ENCODE measurements at places on chromosomes 6 and 20.

GRCh38 chr6:105041880-105042279 is 85.0 kb downstream of the LIN28B start:
- DNase-seq: no peak

- peak; percentile 36 for DNase-seq
Observed at GRCh38 chr20:43666376-43667328, at the start of gene MYBL2. TSS of gene MYBL2 (plus strand) at chr20:43667114. CDS start at chr20:43667284, 170 bp downstream.

GRCh38 chr6:119207327-119207726 is 128.9 kb upstream of the FAM184A start:
- no peak for DNase-seq

DNA sequence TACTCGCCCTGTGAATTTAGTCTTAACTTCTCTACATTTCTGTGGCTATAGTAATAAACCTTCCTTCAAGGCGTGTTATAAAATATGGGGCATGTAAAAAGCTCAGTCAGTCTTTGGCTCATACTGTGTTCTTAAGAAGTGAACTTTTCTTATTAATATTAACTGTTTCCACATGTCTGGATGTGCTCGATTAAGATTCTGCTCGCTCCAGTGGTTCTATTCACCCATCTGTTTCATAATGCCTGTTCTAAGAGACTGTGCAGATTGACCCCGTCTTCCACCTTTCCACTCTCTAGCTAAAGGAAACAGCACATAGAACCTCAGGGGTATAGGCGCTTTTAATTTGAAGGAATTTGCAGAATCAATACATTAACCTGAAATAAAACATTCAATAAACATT is 99.9 kb downstream of the L3MBTL3 start:
- DNase-seq: no peak

DNA sequence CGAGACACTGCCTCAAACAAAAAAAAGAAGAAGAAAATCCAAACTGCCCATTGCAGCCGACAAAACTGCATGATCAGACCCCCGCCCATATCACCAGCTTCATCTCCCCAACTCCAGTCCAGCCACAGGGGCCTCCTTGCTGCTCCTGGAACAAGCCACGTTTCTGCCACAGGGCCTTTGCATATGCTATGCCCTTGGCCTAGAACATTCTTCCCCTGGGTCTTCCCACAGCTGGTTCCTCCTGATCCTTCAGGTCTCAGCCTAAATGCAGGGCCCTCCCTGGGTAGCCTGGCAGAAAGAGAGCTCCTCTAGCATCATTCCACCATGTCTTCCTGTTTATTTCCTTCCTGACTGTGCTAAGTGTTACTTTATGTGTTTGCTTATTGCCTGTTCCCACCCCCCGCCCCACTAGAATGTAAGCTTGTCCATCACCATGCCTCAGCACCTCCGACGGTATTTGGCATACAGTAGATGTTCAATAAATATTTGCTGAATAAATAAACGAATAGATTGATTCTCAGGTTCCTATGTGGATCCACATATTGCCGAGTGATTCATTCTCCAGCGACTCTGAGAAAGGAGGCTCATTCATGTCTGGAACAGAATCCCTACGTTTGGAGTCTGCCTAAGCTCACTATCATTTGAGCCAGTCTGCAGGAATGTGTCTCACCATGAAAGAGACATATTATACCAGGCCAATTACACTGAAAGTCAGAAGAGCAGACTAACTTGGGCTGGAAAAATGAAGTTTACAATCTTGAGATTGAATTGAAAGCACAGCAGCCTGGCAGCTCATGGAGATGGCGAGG is 56.1 kb downstream of the NFATC2 start:
- DNase-seq: no peak

- DNase-seq: no peak
Observed at GRCh38 chr6:138512609-138513008, 13.3 kb upstream of the NHSL1 start.

DNA sequence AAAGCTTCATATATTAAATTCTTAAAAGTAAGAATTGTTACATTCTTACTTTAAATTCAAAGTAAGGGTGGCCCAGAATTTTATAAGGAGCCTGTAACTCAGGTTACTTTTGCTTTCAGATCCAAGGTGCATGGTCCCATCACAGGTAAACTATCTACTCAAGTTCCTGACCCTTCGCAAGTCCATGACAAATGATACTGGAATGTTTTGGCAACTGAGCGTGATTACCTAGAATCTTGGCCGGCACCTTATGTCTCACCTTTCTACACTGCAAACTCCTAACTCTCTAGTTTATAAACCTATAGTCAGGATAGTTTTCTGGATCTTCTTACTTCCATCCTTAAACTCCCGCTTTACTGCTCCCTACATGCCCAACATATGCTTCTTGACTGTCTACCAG is 67.9 kb upstream of the HMGN3 start:
- DNase-seq: peak; percentile 15

- no peak for DNase-seq
Observed at GRCh38 chr6:18350271-18350670, 36.9 kb upstream of the RNF144B start.

DNA sequence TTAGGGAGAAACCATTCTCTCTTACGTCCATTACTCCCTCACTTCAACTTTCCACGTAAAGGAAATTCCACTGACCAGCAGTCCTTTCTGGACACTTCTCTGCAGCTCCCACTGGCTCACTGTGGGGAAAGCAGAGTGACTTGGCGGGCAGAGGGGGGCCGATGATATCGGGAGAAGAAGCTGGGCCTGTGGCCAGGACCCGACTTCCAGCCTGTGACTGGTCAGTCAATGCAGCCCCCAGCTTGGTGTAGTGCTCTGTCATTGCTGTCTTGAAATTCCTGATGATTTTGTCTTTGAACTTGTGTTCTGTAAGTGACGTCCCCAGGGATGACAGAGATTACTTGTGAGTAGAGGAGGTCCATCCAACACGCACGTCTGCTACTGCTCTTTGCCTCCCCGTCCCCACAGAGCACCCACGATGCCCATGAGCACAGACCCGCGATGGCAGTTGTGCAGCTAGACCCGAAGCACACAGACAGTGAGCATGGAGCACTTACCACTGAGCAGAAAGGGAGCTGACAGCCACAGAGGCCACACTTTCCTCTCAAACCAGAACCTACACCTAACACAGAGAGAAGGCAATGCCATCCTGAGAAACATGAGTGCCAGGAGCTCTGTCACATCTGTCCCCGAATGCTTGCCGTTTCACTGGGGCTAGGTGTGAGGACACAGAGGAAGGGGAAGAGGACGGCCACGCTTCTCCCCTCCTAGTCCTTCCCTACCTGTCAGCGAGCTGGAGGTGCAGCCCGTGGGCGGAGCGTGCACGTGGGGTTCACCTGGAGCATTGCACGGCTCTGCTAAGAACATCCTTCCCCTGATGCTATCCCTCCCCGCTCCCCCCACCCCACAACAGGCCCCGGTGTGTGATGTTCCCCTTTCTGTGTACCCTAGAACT is 25.7 kb downstream of the DACT2 start:
- DNase-seq: no peak

GRCh38 chr20:21701171-21701876 is 4.1 kb upstream of the PAX1 start:
- DNase-seq: no peak

DNA sequence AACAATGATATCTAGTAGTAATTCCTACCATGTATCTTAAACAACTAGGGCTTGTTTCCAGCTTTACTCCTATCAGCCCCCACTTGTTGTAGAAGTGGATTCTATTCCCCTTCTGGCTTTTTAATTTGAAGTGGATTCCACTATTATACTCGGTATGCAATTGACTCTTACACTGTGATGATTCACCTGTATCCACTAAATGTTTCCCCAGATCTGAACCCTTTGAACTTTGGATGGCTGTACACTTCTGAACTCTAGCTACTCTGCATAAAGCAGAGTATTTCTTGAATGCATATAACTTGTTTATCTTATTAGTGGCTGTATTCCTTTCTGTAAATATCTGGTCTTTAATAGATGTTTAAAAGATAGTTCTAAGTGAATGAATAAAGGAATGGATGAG is 538.4 kb upstream of the NRSN1 start:
- peak; percentile 42 for DNase-seq

DNA sequence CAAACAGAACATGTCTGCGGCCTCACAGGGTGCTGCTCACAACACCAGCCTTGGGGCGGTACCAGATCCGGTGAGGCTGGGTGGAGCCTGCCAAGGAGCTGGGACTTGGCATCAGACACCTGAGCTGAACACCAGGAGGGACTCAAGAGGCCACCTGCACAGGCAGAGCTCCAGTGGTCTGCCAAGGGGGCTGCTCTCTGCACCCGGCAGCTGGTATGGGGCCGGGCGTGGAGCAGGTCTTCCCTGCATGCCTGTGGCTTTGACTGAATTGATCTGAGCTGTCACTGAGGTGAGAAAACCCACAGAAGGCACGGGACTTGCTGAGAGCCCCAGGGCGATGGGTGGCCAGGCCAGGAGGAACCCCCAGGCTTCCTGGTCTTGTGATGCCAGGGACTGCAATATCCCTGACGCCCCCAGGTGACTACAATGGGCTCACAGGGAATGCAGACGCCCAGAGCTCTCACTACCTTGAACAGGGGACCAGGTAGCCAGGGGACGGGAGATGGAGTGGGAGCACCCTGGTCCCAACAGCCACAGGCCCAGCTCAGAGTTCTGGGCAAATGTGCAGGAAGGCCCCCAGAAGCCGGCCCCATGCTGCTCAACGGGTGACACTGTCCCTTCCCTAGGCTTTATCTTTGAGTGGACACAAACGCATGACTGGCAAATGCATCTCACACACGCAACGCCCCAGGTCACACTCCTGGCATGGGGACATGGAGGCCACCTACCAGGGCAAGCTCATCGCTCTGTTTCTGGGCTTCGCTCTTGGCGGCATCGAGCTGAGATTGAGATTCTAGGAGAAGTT is 48.2 kb downstream of the DSTN start:
- DNase-seq: no peak

GRCh38 chr20:11651138-11651537 is 266.6 kb upstream of the BTBD3 start:
- DNase-seq: no peak

GRCh38 chr20:45355209-45356084 is 7.2 kb upstream of the SDC4 start:
- DNase-seq: no peak

- no peak for DNase-seq
Observed at GRCh38 chr20:49385465-49385864, 97.0 kb downstream of the KCNB1 start.

- DNase-seq: no peak
Observed at GRCh38 chr20:59650418-59650817, 46.1 kb downstream of the PHACTR3 start.

DNA sequence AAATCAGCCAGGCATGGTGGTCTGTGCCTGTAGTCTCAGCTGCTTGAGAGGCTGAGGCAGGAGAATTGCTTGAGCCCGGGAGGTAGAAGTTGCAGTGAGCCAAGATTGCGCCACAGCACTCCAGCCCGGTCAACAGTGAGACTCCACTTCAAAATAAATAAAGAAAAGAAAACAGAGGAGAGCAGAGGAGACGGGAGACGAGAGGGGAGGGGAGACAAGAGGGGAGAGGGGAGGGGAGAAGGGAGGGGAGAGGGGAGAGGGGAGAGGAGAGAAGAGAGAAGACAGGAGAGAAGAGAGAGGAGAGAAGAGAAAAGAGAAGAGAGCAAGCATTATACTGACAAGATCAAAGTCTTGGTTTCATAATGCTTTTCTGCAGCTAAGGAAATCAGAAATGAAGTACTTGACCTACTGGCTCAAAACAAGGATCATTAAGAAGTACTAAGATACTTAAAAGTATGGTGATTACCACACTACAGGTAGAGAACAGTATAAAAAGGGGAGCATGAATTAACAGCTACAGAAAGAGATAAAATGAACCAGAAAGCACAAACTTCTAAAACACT is 30.5 kb downstream of the FAM8A1 start:
- no peak for DNase-seq

DNA sequence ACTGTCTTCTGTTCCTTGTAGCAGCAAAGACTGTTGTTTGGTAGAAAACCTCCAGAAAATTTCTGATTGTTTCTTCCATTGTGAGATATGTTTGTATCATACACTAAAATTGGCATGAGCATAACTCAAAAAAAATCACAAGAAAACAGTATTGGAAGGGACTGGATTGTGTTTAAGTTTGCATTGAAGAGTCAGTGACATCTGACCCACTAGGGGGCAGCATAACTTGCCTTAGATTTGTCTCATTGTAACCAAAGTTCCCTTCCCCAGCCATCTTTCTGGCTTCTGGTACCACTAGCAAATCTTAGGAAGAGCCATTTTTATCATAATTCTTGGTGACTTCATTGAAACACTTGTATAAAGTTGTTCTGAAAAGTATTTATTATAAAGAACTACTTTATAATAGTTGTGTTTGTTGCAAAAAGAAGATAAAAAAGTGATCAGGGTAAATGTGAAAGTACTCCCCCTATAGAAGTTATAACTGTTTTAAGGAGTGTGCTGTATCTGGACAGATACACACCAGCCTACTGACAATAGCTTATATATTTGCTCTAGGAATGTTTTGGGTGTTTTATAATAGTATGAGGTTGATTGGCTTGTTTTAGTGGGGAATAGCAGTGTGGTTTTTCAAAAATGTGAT is 7.7 kb downstream of the CSTF1 start:
- peak; percentile 44 for DNase-seq

DNA sequence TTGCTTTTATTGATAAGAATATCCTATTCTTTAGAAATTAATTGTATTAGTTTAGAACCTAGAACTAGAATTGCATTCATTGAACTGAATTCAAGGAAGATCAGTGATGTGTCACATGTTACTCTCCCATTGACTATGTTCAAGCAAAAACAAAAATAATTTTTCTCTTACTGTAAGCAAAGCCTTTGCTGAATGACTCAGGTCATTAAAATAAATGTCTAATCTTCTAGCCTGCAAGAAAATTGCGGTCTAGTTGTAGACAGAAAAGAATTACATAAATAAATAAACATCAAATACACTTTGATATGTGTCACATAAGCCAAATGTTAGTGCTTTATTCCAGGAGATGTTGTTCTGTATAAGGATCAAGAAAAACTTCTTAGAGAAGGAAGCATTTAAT is 387.9 kb downstream of the ADGRB3 start:
- no peak for DNase-seq

DNA sequence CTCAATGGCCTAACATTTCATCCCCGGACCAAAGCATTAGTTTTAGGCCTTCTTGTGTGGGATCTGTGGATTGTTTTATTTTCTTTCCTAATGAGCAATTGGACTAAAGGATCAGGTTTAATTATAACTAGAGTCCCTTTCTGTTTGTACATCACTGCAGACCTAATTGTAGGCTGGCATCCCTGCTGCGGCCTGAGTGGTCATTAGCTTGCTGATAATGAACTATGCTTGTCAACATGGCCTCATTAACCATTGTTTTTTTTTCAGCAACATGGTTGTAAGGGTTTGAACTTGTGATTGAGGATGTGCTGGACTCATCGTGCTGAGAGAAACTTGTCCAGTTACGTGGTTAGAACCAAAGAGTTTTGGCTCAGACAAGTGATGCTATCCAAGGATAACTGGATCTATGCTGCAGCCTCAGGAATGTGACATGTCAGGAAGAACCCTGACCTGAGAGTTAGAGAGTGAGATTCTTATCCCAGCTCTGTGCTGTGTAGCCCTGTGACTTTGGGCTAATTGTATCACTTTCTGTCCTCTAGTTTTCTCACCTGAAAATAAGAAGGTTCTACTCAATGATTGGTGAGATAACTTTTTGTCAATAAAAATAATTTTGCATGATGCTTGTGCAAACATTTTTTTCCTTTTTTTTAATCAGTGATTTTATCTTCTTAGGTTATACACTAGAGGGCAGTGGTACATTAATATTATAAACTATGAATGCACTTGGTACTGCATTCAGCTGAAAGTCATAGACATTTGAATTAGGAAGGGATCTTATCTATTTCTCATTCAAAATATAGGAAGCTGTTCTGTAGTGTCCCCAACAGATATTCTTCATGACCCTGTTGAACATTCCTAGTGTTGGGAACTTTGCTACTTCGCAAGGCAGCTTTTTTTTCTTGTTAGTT is 140.9 kb downstream of the RNF144B start:
- no peak for DNase-seq

GRCh38 chr6:164097551-164098398 is 683.3 kb downstream of the QKI start:
- peak; percentile 14 for DNase-seq

Measured in large intestine (tissue), 12 donors.